ENCODE measurements at places on chromosomes 7 and 10.
A peak's percentile ranks its signal among the peaks of the same experiment; 100 is the strongest.

- no peak for DNase-seq
Observed at GRCh38 chr10:127203067-127203466, 6.7 kb upstream of the INSYN2A start.

GRCh38 chr7:158849768-158850544 is 6.4 kb upstream of the DYNC2I1 start:
- DNase-seq: no peak

DNA sequence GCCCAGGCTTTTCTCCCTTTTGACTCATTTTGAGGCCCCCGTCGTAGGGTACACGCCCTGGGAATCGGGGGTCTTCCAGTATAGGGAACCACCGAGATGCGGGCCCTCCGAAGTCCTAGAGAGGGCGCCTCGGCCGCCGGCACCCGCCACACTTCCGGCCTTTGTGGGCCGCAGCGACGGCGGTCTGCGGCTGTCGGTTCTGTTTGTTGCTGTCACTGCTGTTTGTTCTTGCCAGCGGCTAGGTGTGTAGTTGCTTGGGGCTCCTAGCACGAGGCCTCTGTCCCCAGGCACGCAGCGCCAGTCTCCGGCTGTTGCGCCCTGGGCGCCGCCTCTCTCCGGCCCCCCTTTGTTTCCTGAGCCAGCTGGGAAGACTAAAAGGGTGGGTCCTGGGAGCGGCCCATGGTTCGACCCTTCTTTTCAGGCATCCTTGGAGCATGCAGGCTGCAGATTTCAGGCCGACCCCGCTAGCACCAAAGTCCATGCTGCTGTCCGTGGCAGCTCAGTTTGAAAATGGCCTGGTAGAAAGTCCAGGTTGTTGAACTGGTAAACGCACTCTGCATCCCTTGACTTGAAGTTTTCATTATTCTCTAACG is 17.8 kb upstream of the ZKSCAN1 start:
- peak; percentile 22 for DNase-seq

DNA sequence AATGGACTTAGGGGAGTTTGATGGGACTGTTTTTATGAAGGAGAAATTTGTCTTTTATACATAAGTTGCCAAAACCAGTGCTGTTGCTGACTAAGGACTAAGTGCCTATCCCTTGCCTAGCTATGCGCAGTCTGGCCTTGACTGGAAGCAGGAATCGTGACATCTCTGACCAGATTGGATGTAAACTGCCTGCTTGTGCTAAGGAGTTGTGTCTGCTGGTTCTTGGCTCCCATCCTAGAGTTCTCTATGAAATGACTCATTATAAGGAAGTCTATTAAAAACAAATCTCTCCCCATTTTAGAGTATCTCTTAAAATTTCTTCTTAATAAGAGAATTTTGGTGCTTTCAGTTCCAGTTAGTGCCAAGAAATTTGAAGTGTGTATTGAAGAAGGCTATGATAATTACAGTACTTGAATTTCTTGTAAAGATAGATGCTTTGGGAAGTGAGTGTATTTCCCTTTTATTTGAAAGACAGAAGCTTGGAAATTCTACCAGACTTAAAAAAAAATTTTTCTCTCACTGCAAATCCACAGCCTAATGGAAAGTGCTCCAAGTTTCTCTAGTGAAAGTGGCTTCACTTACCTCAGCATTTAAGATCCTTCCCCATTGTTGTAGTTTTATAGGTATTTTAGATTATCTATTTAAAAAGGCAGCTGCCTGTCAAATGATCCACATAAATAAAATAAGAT is 77.6 kb downstream of the BICC1 start:
- no peak for DNase-seq

DNA sequence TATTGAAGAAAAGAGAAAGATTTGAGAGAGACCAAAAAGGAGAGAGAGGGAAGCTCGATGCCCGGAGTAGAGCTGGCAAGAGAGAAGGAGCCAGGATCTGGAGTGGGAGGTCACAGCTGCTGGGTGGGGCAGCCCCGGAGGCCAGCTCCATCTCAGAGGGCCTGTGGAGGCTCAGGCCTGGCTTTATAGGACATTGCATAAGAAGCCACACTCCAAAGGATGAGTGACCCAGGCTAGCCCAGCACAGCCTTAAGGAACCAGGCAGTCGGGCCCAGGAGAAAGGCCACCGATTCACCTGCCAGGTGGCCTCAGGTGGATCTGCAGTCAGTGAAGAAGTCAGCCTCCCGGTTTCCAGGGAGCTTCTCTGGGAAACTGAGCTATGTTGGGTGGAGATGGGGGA is 676 bp downstream of the PLAC9 start:
- no peak for DNase-seq

DNA sequence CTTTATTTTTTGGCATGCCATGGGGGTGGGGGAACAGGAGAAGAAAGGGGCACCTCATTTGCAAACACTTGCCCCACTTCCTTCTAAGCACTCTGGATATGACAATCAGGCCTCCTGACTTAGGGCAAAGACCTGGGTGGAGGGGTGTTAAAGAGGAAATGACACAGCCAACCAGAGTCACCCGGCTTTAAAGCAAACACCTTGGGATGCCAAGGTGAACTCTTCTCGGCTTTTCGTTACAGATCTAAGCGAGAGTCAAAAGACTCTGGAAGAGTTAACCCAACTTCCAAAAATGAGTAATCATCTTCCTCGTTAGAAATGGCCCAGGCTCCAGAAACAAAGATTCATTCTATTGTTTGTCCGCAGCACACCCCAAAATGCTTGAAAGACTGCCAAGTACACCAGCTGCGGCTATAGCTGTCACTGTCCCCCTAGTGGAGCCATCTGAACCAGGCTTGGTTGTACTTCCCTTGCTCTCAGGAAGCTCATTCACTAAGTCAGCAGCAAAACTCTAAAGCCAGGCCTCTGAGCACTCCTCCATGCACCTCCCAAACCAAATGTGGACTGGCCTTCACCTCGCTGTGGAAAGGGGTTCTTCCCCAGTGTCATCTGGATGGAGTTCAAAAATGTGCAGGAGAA is 24.8 kb downstream of the FAM53B start:
- DNase-seq: no peak

GRCh38 chr10:10141782-10142382 is 875.8 kb upstream of the CELF2 start:
- no peak for DNase-seq

DNA sequence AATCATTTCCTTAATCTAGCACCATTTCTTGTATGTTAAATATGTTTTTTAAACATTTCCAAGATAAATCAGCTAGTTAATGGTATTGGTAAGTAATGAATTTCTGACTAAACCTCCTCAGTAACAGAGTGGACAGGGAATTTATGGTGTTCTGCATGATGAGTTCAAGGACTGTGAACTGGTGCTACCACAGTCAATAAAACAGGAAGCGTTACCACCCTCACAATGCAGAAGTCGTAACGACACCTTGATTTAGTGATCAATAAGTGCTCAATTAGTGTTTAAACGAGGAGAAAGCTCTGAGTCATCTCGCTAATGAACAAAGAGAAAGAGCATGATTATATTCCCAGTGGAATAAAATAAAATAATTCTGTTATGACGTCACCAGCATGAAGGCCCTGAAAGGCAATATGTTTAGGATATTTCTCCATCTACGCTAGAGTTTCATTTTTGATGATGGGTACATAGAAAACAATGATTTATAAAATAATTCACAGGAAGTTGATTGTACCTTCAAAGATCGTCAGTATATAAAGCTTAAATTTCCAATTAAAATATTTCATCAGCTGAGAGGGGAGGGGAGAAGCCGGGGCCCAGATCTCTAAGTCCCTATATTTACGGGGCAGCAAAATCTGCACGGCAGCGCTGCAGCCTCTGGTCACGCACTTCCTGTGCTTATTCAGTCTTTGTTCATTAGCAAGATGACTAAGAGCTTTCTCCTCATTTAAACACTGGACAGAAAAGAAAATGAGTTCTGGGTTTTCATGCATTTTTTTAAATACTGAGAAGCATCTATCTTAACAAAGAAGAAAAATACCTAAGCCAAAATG is 400.5 kb downstream of the PTPRN2 start:
- DNase-seq: no peak

- no peak for DNase-seq
Observed at GRCh38 chr10:4197676-4198075, 412.7 kb upstream of the KLF6 start.

GRCh38 chr10:62071846-62072281 is 170.4 kb downstream of the ARID5B start:
- no peak for DNase-seq

- DNase-seq: no peak
Observed at GRCh38 chr7:3880228-3880987, 579.4 kb downstream of the SDK1 start.

GRCh38 chr10:91838199-91838598 is 40.0 kb downstream of the TNKS2 start:
- no peak for DNase-seq

DNA sequence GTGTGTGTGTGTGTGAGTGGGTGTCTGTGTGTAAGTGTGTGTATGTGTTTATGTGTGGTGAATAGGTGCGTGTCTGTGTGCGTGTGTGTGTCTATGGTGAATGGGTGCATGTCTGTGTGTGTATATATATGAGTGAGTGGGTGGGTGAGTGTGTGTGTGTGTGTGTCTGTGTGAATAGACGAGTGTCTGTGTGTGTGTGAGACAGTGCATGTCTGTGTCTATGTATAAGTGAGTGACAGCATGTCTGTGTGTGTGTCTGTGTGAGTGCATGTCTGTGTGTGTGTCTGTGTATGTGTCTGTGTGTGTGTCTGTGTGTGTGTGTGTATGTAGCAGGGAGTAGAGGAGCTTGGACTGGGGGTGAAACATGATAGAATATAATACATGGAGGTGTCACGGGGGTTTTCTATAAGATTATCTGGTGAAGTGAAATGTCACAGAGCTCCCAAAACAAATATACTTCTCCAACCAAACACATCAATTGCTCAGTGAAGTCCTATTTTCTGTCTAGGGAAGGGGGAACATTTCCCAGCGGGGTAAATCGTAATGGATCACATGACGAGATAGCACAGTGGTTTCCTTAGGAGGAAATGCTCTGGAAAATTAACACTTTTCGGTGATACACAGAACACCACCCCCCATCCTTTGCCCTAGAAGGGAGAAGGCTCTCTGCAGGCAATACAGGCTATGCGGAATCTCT is 723.3 kb upstream of the CELF2 start:
- no peak for DNase-seq

DNA sequence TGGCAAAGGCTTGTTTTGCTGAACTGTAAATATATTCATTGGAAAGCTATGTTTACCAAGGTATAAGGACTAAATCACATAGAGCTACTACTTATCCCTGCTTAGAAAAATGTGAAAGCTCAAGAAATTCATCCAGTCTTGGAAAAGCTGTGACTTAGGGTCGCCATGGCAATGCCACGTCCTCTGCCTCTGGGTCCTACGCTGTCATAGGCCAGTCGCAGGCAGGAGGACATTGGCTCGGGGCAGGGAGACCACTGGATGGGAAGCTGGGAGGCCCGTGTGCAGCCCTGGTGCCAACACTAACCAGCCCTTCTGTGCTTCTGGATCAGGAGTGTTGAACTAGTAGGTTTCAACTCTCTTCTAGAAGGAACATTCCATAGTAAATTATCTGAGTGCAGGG is 67.3 kb upstream of the PDZD8 start:
- no peak for DNase-seq

DNA sequence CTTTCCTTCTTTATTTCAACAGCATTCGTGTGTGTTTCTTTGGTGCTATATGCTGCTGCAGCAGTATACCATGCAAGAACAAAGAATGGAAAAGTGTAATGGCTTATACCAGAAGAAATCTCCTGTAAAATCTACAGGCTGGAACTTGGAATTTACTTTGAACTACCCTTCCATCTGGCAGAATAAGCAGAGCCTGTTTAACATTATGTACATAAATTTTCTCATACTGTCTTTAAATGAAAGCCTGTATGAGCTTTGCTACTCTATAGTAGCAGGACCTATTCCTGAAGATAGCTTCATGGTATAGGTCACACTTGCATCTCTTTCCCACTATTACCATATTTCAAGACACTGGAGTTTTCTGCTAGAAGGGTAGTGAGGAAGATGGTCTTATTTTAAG is 522.1 kb upstream of the GHITM start:
- DNase-seq: no peak

DNA sequence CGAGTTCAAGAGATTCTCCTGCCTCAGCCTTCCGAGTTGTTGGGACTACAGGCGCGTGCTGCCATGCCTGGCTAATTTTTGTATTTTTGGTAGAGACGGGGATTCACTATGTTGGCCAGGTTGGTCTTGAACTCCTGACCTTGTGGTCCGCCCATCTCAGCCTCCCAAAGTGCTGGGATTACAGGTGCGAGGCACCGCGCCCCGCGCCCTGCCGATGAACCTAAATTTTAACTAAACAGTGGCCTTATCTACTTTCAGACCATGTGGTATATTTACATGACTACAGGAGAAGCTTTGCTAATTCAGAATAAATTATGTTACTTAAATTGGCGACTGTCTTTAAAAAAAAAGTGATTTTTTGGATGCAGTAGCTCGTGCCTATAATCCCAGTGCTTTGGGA is 9.2 kb downstream of the SIRT1 start:
- DNase-seq: no peak

DNA sequence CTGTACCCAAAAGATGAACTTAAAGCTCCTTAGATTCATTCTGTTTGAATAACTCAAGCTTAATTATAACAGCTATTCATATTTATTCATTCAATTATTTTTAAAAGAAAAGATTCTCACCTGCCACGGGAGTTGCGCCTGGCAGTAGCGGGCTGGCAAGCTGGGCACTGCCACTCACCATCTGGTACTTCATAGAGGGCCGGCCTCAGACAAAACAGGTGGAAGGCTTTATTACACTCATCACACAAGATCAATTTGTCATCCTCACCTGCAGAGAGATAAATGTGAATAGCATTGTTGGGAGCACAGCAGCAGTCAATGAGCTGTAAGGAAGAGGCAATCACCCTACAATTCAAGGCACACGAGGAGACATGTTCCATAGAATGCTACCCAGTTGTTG is 15.8 kb downstream of the FZD9 start:
- DNase-seq: no peak

- no peak for DNase-seq
Observed at GRCh38 chr7:32415519-32415918, 74.7 kb downstream of the LSM5 start.

- no peak for DNase-seq
Observed at GRCh38 chr7:70527520-70528115, 604.3 kb upstream of the GALNT17 start.

DNA sequence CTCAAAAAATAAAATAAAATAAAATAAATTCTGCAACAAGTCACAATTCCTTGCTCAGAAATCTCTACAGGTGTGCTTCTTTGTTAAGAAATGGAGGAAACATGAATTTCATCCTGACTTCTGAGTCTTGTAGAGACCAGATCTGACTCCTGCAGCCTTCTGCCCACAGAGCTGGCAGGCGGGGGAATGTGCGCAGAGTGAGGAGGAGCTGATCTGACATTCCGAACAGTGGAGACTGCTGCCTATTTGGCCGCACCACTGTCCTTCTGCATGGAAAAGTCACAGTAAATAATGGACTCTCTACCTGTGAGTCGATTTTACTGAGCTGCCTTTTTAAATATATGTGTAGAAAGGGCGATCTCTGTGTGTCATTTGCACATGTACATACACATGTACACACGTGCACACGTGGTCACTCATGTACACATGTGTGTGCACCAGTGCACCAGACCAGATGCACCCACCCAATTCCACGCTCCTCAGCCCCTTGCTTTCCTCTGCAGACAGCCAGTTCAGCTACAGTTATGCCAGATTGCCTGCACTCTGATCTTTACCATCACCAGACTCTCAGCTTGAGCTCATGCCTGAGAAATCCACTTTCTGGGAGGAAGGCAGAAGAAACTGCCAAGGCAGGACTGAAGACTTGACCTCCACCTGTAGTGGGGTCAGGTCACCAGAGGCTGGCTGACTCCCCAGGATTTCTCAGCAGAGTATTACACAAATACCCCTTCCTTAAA is 54.9 kb downstream of the IKZF1 start:
- DNase-seq: no peak

GRCh38 chr10:49606981-49607535 is 3.1 kb upstream of the SLC18A3 start:
- DNase-seq: peak; percentile 13

GRCh38 chr10:91541481-91541880 is 91.4 kb downstream of the PPP1R3C start:
- DNase-seq: no peak
